Omental fat pad (tissue), 4 donors: ENCODE measurements at places on chromosomes 11 and 22. TPM values are rescaled to one million over a fixed set of nuclear protein-coding genes. Genes with fewer than 3 reads are reported as not detected.

The HEPHL1 gene
- not detected for total RNA-seq

The OOSP3 gene
- total RNA-seq = not detected

The FOLR1 gene
- total RNA-seq = not detected

The ASPHD2 gene
- total RNA-seq = 1.4 TPM

The CATSPERZ gene
- total RNA-seq = not detected

The DBX1 gene
- total RNA-seq = not detected

The SMC1B gene
- total RNA-seq = not detected

The SMPD1 gene
- 22.5 TPM for total RNA-seq

The SLC22A12 gene
- total RNA-seq = not detected

The CASP5 gene
- total RNA-seq = 3.9 TPM

DNA sequence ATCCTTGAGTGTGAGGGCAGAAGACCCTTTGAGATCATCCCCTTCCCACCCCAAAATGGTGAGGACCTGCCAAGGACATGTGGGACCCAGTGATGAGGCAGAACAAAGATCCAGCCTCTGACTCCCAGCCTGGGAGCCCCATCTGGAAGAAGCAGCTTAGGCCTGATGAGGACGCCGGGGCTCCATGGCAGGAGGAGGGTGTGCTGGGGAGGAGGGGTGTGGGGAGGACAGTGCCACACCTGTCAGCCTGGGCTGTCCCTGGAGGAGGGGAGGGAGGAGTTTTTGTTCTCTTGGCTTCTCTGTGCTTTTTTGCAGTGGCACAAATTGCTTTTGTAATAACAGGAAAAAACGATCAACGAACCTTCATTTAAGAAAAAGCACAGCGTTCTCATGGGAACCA is 44.4 kb upstream of the DAGLA start:
- no peak for DNase-seq

DNA sequence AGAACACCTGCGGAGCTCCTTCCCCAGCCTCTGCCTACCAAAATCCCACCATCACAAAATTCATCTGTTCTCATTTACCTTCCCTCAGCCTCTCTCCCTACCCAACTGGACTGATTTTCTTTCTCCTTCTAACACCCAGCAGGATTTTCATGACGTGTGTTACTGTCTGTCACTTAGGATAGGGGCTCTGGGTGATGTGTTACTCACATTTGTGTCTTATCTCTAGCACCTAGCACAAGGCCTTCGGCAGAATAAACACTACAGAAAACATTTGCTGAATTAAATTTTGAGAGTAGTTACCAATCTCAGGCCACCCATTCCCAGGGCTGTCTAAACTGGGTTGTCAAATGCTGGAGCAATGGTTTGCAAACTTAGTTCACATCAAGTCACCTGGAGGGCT is 88.0 kb downstream of the NTM start:
- no peak for DNase-seq

DNA sequence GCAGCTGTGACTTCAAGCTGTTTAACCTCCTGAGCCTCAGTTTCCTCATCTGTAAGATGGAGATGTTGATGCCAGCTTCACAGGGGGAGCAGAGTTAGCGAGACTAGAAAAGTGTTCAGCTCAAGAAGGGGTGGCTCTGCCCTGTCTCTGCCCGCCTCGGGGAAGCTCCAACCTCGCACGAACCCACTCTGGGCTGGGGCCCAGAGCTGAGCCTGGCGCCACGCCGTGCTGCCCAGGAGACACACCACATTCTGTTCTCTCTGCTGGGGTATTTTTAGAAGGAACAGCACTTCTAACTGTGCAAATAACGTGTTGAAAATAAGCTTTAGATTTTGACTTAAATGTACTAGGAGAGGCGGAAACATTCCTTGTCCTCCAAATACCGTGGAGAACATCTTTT is 74.1 kb downstream of the PHF21B start:
- no peak for DNase-seq

DNA sequence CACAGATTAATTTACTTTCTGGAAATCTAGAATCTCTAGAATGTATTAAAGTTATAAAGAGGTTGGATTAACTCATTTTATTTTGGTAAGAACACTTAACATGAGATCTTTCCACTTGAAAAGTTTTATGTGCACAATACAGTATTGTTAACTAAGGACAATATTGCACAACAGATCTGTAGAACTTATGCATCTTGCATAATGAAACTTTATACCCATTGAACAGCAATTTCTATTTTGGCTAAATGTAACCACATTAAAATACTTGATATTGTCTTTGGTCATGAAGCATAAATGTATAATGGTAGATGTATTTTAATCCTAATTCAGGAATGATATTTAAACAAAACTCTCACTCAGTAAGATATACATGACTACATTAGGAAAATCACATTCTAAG is 203.8 kb downstream of the SNX19 start:
- DNase-seq = no peak

- no peak for DNase-seq
Observed at GRCh38 chr11:2513441-2513840, 68.6 kb downstream of the KCNQ1 start.

DNA sequence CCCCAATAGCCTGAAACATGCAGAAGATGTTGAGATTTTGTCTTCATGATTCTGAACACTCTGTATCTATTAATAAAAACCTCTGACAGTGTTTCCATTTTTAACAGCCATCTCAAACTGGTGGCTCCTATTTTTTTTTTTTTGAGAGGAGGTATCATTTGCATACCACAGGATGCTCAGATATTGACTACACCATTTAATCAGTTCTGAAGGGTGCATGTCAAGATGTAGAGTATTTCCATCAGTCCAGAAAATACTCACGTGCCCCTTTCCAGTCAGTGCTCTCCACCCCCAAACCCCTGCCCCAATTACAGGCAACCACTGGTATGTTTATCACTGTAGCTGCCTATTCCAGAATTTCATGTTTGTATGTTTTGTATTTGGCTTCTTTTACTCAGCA is 85.3 kb upstream of the SORL1-AS1 start:
- DNase-seq = no peak

- no peak for DNase-seq
Observed at GRCh38 chr11:1238767-1239595, 16.1 kb downstream of the MUC5B start.

DNA sequence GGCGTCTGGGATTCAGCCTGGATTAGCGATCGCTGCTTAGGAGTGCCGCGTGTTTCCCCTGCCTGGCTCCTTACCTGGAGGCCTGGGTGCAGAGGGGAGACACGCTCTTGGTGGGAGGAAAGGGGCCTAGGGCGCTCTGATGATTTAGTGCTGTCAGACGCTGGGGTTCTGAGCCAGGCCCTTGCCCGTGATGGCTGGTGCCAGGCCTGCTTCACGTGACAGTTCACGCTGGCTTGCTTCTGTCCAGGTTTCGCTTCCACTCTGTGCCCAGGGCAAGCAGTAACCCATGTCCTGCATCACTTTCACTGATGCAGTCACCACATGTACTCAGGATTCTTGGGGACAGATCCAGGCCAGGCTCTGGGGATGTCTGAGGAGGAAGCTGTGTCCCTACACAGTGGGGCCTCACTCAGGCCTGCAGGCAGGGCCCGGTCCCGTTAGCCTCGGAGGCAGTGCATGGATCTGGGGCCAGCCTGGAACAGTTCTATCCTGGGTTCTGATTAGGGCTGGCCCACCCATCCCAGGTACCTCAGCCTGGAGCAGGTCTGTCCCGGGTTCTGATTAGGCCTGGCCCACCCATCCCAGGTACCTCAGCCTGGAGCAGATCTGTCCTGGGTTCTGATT is 1220.9 kb downstream of the BRD1 start:
- no peak for DNase-seq

GRCh38 chr22:29530716-29531115 is 22.8 kb downstream of the THOC5 start:
- DNase-seq = no peak

- DNase-seq = no peak
Observed at GRCh38 chr22:40426594-40427333, 56.4 kb downstream of the SGSM3 start.

GRCh38 chr11:33731723-33732531 is 4.3 kb downstream of the CD59 start:
- DNase-seq = no peak

- no peak for DNase-seq
Observed at GRCh38 chr11:17529844-17530185, 14.4 kb downstream of the USH1C start.

DNA sequence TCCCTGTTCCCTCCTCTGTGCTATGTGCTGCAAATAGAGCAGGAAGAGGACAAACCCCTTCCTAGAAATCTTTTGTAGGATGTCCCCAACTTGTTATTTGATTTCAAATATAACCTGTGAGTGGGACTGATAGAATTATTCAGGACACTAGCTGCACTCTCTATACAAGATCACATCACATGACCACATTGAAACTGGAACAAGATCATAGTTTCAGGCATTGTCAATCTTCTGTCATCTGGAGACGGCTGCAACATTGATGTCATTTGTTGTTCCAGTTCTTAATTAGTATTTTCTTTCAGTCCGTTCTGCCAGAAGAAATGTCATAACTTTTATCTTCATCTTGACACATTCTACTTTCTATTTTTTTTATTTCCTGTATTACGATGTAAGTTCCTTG is 89.3 kb downstream of the GRIA4 start:
- no peak for DNase-seq

DNA sequence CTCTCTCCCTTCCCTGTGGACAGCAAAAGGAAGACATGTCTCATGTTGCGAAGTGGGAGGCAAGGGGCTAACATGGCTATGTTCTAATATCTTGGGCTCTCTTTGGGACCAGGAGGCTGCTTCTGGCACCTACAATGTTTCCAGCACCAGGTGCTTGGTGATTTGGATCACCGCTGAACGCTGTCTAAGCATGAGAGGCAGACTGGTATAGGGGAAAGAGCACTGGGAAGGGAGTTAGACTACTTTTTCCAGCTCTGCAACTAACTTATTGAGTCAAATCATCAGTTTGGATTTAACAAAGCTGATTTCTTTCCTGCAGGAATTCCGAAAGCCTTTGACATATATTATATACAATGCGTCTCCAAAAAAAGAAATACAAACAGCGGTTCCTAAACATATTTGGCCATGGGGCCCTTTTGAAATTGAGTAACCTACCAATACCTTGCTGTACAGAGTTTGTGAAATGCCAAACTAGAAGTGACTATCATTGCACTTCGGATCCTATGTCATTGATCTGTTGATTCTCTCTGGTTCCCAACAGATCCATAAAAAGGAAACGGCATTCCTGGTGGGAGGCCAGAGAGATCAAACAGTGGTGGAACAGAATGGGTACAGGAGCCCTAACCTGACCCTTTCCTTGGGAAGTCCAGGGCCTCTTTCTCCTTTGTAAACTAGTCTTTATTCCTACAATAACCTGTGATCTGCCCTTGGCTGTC is 37.8 kb downstream of the FBXO7 start:
- DNase-seq = no peak

GRCh38 chr11:71333473-71333872 is 81.1 kb upstream of the SHANK2 start:
- DNase-seq = no peak

GRCh38 chr11:14906993-14907392 is 15.0 kb upstream of the CYP2R1 start:
- no peak for DNase-seq

GRCh38 chr11:123069908-123070821 is 8.2 kb upstream of the HSPA8 start:
- no peak for DNase-seq

DNA sequence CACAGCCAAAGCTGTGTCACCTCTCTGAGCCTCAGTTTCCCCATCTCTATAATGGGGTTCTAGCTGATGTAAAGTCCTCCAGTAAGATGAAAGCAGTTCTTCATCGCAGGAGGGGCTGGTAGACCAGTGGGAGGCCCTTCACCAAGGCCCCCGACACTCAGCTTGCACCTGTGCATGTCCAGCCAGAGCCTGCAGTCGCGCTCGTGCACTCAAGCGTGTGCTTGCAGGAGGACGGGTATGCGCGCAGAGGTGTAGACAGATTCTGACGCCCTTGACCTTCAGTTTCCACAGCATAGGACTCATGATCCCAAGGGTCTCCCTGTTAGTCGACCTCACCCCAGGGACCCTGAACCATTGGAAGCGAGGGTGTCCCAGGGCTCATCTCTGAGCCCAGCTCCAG is 633.7 kb downstream of the TBC1D22A start:
- no peak for DNase-seq

DNA sequence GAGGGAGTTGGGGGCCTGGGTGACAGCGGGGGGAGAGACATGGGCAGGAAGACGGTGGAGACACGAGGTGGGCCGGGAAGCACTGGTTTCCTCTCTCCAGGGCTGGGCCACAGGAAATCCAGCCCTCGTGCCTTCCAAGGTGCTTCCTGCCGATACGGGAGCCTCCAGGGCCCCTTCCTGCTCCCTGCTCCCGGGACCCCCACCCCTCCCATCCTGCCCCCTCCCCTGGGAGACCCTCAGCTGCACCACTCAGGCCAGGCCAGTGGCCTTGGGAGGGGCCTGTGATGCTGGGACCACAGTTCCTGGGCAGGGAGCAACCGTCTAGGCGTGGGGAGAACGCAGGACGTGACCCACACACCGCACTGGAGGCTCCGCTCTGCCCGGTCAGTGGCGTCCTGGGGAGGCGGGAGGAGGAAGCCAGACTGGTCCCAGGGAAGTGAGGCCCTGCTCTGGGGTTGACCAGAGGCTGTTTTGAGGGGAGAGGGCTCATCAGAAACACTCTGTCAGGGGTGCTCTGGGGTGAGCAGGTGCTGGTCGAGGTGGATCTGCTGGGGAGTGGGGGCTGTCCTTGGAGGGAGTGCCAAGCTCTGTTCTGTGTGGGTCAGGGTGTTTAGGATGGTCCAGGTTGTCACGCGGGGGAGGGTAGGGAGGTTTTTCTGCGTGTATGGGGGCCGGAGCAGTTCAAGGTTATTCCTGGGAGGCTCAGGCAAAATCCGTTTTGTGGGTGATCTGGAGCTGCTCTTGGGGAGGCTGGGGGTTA is at the start of gene SHANK3:
SHANK3 (plus strand) TSS at position 353 of the 760 bp plus-strand sequence.
- DNase-seq = no peak

DNA sequence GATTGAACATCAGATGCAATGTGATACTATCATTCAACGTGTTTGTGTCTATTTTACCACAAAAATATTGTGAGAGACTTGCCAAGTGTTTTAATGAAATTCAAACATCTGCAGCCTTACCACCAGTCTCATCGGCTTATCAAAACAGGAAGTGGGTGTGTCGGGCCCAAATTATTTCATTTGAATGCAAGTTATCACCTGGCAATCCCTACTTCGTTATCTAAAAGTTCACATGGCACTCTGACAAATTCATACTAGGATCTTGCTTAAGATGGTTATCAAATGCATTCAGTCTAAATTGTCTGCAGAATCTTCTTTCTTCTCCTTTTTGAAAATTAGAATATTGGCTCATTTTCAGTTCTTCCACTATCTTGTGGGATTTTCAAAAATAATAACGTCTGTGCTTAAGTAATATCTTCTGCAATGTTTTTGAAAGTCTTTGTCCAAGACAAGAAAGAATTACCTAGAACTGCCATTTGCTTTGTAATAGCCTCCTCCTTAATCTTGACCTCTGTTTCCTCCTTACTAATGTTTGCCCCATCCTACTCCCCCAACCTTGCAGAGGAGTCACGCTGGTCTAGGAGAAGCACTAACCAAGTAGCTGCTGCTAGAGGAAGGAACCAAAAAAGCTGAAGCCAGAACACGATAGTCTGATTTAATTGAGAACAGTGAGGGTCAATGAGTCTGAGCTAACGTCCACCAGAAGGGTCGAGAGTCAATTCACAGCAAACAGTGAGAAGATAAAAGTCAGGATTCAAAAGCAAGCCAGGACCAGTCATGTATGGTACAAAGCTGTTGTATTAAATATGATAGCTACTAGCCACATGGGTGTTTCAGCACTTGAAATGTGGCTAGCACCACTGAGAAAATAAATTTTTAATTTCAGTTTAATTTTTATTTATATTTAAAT is 10.2 kb upstream of the BIRC3 start:
- DNase-seq = no peak
